Hair follicular keratinocyte (primary cell): ENCODE measurements at places on chromosomes 6 and 20. TPM values are rescaled to one million over a fixed set of nuclear protein-coding genes. Genes with fewer than 3 reads are reported as not detected.

Gene TMC2
- total RNA-seq: not detected in 2 replicates

Gene PMEPA1
- total RNA-seq: 63.2 and 75.6 TPM in 2 replicates

Gene ADGB
- total RNA-seq: not detected in 2 replicates

Gene OPN5
- not detected in 2 replicates for total RNA-seq

Gene POU5F1
- 1.1 and 1.2 TPM in 2 replicates for total RNA-seq

Gene TAPBP
- 69.7 and 136 TPM in 2 replicates for total RNA-seq

Gene SYNDIG1
- 0.27 and 5.9 TPM in 2 replicates for total RNA-seq

Gene SLC29A1
- total RNA-seq: 23.2 and 50.3 TPM in 2 replicates

Gene BRPF3
- 2.5 and 4.3 TPM in 2 replicates for total RNA-seq

Gene RSPO3
- total RNA-seq: not detected in 2 replicates

Gene ASIP
- total RNA-seq: not detected in 2 replicates

Gene OPRL1
- 0.30 and 0.55 TPM in 2 replicates for total RNA-seq

Gene CCM2L
- total RNA-seq: not detected in 2 replicates

Gene ADGRF1
- total RNA-seq: 11.7 and 12.9 TPM in 2 replicates

Gene CDSN
- total RNA-seq: 1.7 and 1.8 TPM in 2 replicates

Gene PSMB8
- total RNA-seq: 43.5 and 59.5 TPM in 2 replicates

Gene HUS1B
- 0.34 and 0.55 TPM in 2 replicates for total RNA-seq

Gene OOEP
- total RNA-seq: 0.11 TPM in 1 of 2 replicates, not detected in the other

Gene TMEM244
- total RNA-seq: not detected in 2 replicates

Gene PCSK2
- total RNA-seq: not detected in 2 replicates

Gene OR2H2
- total RNA-seq: not detected in 2 replicates

Gene ARFGEF3
- under 0.01 and 0.08 TPM in 2 replicates for total RNA-seq

Gene HLA-DMB
- total RNA-seq: not detected in 2 replicates

Gene CDH22
- not detected in 2 replicates for total RNA-seq

Gene MBOAT1
- total RNA-seq: 7.6 and 8.4 TPM in 2 replicates

Gene FHL5
- not detected in 2 replicates for total RNA-seq

Gene SCAF8
- total RNA-seq: 15.7 and 18.1 TPM in 2 replicates
